ENCODE measurements at places on chromosomes 7 and 10.

DNA sequence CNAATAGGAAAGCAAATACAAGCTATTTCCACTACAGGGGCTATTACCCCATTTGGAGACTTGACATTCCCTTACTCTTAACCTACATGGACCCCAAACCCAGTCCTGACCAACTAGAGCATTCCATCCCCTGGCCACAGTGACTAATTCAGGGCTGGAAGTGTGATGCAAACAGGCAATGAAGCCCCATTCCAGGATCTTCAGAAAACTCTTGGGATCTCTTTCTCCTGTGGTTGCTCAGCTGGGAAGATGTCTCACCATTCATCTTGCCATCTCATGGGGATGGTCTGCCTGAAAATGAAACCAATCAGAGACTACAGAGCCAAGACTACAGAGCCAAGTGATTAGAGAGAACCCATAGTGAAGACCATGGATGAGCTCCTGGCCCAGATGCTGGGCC lies 206.2 kb downstream of the ZNF365 start:
- DNase-seq, result peak; percentile 52

- DNase-seq, result no peak
Measured at GRCh38 chr10:111077785-111078504, 1.1 kb downstream of the ADRA2A start.

GRCh38 chr10:49268185-49268584 lies 30.8 kb upstream of the C10orf71 start:
- DNase-seq, result no peak

GRCh38 chr10:96406091-96406490 lies 47.3 kb upstream of the OPALIN start:
- DNase-seq, result no peak

- DNase-seq, result peak; percentile 39
Measured at GRCh38 chr10:79275431-79275851, 71.8 kb upstream of the PPIF start.

DNA sequence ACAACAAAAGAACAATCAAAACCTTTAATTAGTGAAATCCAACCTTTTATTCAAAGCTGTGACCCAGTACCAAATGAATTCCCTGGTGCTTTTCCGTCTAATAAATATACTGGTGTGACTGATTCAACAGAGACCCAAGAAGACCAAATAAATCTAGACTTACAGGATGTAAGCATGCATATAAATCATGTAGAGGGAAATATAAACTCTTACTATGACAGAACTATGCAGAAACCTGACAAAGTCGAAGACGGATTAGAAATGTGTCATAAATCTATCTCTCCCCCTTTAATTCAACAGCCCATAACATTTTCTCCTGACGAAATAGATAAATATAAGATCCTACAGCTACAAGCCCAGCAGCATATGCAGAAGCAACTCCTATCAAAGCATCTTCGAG lies 540.6 kb upstream of the TEX47 start:
- DNase-seq, result no peak

- no peak for DNase-seq
Measured at GRCh38 chr10:28913436-28914237, 236.3 kb downstream of the BAMBI start.

DNA sequence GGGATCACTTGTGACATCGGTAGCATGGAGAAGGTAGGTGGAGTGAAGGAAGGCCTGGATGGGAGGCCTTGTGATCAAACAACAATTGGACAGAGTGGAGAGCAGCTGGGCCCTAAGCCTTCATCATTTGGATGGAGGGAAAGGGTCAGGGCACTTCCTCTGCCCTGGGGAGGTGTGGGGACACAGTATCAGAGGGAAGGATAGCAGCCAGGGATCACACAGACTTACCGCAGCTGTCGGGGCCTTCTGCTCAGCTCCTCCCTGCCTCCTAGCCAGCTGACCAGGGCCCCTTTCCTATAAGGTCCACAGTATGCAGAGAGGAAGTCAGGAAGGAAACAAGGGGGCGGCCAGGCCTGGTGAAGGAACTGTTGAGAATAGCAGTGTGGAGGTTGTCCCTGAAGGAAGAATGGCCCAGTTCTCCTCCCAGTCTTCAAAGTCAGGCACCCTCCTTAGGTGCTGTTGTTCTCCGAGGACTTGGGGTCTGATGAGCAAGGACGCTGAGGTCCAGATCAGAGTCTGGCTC lies 62.1 kb downstream of the ABCC2 start:
- DNase-seq, result no peak

- peak; percentile 46 for DNase-seq
Measured at GRCh38 chr10:34254596-34254995, 560.5 kb downstream of the PARD3 start.

- DNase-seq, result no peak
Measured at GRCh38 chr7:143394068-143394467, 12.9 kb downstream of the ZYX start.

DNA sequence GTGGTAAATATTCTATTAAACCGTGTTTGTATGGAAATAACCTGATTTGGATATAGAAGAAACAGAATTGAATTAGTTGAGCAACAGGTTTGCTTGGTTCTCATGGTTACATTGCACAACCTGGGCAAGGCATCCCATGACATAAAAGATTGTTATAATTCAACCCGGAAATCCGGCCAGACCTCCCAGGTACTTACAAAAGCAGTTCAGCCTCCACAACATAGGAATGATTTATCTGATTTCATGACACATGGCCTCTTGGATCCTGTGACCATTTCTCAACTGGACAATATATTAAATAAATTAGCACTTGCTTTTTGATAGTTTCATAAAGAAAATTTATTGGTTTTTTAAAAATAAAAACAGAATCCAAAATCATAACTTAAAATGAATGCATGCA lies 55.1 kb upstream of the PTPN12 start:
- DNase-seq, result no peak

GRCh38 chr10:11822026-11822756 lies 965 bp upstream of the PROSER2 start:
- DNase-seq, result peak; percentile 25

DNA sequence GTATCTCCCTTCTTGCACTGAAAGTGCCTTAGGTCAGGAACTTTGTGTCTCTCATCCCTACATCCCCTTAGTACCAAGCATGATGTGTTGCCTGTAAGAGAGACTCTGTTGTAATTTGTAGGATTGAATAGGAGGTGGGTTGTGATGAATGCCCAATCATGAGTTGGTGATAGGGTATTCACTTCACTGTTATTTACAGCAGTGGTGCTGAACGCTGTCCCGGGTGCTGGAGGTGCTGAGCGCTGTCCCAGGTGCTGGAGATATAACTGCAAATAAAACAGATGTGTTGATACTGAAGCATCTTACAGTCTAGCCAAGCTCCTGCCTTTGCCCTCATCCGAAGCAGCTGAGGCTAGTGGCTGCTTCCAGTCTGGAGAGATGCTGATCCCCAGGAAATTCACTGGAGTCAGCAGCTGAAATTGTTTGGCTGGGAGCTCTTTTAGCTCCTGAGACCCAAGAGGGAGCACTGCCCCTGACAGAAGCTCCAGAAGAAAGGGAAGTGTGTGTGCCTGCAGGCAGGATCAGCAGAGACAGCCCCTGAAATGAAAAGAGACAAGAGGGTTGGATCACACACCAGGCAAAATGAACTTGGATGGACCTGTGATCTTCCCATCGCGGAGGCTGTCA lies 183.4 kb downstream of the SORCS3 start:
- peak; percentile 6 for DNase-seq

- DNase-seq, result no peak
Measured at GRCh38 chr7:35650751-35651150, 44.2 kb downstream of the HERPUD2 start.

GRCh38 chr7:47284691-47285635 lies 296.9 kb downstream of the TNS3 start:
- no peak for DNase-seq

DNA sequence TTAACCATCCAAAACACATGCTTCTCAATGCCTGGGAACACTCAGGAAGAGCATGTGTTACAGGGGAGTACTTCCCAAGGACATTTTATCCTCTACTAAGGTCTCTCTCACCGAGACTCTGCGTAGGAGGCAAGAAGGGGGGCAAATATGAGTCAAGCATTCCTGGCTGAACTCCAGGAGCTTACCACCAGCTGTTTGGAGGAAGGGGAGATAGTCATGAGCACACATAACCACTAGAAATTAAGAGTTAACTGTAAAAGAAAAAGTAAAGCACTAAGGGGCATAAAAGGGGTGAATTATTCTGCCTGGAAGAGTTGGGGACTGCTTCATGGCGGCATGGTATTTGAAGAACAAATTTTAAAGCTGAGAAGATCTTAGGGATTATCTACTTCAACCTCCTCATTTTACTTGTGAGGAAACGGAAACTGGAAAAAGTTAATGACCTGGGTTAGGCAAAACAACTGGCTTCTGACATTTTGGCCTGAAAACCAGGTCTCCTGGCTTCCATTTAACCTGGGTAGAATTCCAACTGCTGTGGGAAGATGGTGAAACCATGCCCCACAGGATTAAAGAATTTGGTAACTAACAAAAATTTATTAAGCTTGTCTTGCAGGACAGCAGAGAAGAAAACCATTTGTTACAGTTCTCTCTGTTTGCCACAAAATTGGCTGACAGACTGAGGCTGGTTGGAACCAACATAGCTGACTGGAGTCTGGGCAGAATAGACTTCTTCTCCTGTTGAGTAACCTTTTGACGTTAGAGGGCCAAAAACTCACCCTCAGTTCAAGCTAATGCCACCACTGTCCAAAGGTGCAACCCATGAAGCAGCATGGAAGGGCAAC lies 85.5 kb downstream of the SLC25A13 start:
- DNase-seq, result peak; percentile 84

DNA sequence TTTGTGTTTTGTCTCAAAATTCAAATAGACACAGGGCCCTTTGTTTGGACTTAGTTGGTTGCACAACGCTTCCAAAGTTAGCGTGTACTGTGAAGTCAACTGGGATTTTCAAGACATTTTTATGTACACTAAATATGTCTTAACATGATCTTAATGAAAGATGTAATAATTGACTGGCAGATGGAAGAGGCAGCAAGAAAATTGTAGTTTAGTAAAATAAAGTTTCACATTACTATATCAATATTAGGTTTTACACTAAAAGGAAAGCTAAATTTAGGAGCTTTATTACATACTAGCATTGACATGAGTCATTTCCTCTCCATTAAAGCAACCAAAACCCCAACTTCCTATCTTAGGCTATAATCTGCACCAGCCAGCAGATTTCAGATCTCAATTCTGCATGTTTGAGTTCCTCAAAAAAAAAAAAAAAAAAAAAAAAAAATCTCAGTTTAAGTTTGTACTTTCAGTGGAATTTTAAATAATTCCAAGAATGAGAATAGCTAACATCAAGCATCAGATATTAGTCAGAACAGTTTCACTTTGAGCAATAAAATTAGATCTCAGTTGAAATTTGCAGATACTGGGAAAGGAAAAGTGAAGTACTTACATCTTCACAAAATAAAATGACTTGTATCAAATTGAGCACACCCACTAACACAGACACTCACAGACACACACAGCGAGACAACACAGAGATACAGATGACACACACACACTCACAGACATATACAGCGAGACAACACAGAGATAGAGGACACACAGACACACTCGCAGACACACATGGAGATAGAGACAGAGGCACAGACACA lies 346.6 kb upstream of the KLF6 start:
- DNase-seq, result peak; percentile 90

DNA sequence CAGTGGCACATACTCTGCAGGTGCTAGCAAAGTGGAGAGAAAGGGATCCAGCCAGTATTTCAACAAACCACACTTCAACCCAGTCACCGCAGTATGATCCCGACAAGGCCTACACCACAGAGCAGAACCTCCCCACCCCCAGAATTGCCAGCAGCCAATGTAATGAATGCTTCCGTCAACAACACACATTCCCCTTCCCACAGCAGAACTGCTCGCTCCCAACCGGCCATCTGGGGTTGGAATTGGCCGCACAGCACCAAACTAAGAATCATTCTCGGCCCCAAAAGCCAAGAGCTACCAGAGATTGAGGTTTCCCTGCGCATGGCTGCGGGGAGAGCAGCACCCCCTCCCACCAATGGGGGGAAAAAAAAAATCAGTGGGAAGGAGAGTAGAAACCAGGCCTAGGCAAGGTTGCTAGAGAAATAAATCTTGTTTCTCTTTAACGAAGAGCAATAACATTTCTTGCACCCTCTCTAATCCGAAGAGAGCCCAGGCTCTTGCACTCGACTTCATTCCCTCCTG lies 1.1 kb downstream of the WASL start:
- peak; percentile 84 for DNase-seq

DNA sequence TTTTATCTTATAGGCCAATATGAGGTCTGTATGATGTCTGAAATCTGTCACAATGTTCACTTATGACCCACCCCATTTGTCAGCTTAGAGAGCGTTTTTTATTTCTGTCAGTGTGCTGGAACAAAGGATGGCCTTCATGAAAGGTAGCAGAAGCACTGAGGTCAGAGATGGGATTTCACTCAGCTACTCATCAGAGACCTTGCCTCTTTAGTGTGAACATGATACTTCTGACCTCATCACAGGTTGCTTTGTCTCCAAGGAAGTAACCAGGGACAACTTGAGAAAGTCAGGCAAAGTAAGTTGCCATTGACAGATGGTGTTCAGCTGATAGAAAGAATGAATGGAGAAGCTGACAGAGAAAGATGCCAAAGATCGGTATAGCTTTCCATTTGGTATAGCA lies 16.3 kb downstream of the YAE1 start:
- DNase-seq, result no peak

DNA sequence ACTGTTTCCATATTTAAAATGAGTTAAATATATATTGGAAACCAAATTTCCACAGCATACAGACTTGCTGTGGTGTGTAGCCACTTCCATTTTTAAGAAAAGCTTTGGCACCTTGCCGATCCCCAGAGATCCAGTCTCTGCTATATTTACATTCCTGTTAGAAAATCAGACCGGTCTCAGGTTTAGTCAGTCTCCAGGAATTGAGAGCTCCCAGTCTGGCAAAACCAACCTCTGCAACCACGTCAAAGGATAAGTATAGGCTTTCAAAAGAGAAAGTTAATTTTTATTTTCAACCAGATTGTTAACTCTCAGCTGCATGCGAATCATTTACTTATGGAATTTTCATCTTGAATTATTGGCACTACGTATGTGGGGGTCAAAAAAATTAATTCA lies 28.2 kb downstream of the PUS7 start:
- DNase-seq, result no peak

DNA sequence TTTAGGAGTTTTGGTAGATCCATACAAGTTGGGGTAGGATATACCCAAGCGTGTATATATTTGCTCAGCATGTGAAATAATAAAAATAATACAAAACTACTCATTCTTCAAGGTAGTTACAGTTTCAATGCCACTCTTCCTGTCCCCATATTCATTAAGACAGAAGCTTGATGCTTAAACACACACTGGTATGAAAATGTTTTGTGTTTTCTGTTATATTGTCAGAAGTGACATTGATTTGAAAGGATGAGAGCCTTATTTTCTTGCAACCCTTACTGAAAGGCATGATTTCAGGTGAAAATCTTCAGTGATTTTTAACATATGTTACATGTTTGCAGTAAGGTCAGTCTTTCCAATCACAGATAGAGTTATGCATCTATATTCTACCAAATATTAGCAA lies 233.6 kb downstream of the TRIL start:
- no peak for DNase-seq

Data from foreskin fibroblast (primary cell).